ENCODE measurements at places on chromosomes 2 and 18. TPM values are rescaled to one million over a fixed set of nuclear protein-coding genes. Genes with fewer than 3 reads are reported as not detected.

DNA sequence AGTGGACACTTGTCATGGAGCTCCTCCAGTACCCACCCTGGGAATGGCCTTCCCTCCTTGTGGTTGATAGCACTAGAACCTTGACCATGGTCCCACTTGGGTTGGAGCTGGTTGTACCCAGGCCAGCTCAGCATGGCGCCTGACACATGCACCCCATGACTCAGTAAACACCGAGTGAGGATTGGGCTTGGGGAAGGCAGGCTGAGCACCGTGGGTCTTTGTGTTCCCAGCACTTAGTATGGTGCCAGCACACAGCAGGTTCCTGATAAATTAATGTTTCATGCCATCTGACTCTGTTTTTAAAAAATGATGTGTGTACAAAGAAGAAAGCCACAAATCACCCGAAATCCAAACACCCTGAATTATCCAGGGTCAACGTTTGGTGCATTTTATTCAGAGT is 69.8 kb downstream of the CIB4 start:
- H3K36me3 ChIP-seq: no peaks in the 10 kb centered on the region
- H3K4me1 ChIP-seq: no peaks in the 10 kb centered on the region
- H3K27me3 ChIP-seq: peaks cover 13% of the 10 kb centered on the region
- no peak for DNase-seq

DNA sequence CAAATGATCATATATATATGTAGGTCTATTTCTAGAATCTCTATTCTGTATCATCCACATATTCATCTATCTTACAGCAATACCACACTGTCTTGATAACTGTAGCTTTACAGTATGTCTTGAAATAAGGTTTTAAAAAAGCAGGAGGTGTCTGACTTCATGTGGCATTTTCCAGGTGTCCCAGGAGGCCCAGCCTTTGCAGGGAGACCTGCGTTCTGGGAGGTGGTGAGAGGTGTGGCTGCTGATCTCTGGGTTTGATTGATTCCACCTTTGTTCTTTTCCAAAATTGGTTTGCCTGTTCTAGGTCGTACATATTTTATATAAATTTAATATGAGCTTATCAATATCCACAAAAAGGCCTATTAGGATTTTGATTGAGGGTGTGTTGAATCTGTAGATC is 26.6 kb downstream of the DPYSL5 start:
- H3K36me3 ChIP-seq: no peaks in the 10 kb centered on the region
- no peaks in the 10 kb centered on the region for H3K4me1 ChIP-seq
- H3K27me3 ChIP-seq: no peaks in the 10 kb centered on the region
- no peak for DNase-seq

DNA sequence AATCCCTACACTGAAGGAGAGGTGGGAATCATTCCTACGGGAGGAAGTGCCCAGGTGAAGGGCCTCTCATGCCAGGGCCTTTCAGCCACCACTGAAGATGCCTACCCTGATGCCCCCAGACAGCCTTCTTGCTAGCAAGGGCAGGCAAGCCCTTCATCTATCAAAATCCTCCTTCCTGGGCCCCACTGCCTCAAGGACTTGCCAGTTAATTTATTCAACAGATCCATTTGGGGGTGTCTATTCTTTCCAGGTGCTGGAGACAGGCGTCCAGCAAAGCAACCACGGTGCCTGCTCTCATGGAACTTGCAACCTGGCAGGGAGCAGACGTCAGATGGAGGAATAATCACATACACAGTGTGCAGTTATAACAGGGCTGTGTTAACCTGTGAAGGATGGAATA is 95.5 kb downstream of the GYPC start:
- no peaks in the 10 kb centered on the region for H3K36me3 ChIP-seq
- no peaks in the 10 kb centered on the region for H3K27me3 ChIP-seq
- no peak overlapping the region for H3K27ac ChIP-seq

- no peak overlapping the region for H3K27ac ChIP-seq
- no peak for DNase-seq
- H3K4me3 ChIP-seq: no peak overlapping the region
- H3K27me3 ChIP-seq: no peaks in the 10 kb centered on the region
- H3K36me3 ChIP-seq: no peaks in the 10 kb centered on the region
These were observed 295.1 kb upstream of the RAB12 start for GRCh38 chr18:8314124-8314523.

GRCh38 chr2:195642027-195642678 is 14.9 kb upstream of the SLC39A10 start:
- no peak overlapping the region for H3K27ac ChIP-seq
- DNase-seq: no peak
- H3K4me1 ChIP-seq: no peaks in the 10 kb centered on the region
- no peaks in the 10 kb centered on the region for H3K36me3 ChIP-seq
- no peaks in the 10 kb centered on the region for H3K27me3 ChIP-seq
- no peak overlapping the region for H3K4me3 ChIP-seq

GRCh38 chr2:62662554-62662953 is 43.0 kb upstream of the EHBP1 start:
- no peaks in the 10 kb centered on the region for H3K27me3 ChIP-seq
- peaks cover 11% of the 10 kb centered on the region for H3K4me1 ChIP-seq
- no peak overlapping the region for H3K27ac ChIP-seq
- no peak overlapping the region for H3K4me3 ChIP-seq

GRCh38 chr2:8606649-8607550 is 75.0 kb upstream of the ID2 start:
- no peak overlapping the region for H3K4me3 ChIP-seq
- no peaks in the 10 kb centered on the region for H3K4me1 ChIP-seq
- no peaks in the 10 kb centered on the region for H3K36me3 ChIP-seq
- no peak overlapping the region for H3K27ac ChIP-seq
- H3K27me3 ChIP-seq: no peaks in the 10 kb centered on the region
- no peak for DNase-seq

DNA sequence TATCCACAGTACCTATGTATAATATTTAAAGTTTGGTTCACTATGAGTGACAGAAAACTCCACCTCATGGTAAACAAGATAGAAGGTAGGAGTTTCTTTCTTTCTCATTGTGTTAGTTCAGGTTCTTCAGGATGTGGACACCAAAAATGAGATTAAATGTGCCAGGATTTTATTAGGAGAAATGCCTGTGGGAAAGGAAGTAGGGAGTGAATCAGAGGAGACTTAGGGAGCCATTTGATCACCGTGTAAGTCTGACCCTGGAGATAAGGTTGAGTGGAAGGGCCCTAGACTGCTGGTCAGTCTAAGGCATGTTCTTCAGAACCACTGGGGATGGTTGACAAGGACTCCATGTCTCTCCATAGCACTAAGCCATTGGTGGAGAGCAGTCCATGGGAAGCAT is 8.1 kb downstream of the AOX1 start:
- H3K27me3 ChIP-seq: no peaks in the 10 kb centered on the region
- no peaks in the 10 kb centered on the region for H3K4me1 ChIP-seq
- DNase-seq: no peak
- H3K27ac ChIP-seq: no peak overlapping the region

- DNase-seq: no peak
- H3K27me3 ChIP-seq: no peaks in the 10 kb centered on the region
- H3K27ac ChIP-seq: no peak overlapping the region
These were observed 146.7 kb downstream of the PDE1A start for GRCh38 chr2:182280118-182280517.

DNA sequence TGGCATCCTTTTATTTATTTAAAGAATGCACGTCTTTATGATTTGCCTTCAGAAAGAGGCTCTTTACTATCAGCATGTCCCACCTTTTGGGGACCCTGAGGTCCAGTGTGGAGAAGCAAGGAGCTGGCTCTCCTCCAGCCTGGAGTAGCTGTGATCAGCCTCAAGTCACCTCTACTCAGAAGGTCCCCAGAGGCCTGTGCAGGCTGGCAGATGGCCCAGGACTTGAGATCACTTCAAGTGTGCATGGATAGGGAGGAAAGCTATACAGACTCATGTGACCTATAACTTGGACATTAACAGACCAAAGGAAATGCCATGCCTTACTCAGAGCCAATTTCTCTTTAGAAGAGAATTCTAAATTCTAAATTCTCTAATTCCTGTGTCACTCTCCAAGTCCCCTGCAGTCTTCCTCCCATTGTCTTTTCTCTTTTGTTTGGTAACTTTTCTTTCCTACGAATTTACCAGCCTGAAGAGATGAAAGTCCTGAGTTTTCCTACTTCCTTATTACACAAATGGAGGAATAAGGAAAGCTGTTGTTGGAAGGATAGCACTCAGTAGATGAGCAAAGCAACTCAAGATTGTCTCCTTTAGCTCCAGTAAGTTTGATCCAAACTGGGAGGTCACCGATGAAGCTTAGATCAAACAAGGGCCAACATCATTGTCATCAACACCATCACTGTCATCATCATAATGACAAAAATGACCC is 163.9 kb downstream of the GFPT1 start:
- no peak overlapping the region for H3K4me3 ChIP-seq
- H3K27me3 ChIP-seq: no peaks in the 10 kb centered on the region
- DNase-seq: no peak
- H3K36me3 ChIP-seq: no peaks in the 10 kb centered on the region
- H3K27ac ChIP-seq: no peak overlapping the region
- no peaks in the 10 kb centered on the region for H3K4me1 ChIP-seq

DNA sequence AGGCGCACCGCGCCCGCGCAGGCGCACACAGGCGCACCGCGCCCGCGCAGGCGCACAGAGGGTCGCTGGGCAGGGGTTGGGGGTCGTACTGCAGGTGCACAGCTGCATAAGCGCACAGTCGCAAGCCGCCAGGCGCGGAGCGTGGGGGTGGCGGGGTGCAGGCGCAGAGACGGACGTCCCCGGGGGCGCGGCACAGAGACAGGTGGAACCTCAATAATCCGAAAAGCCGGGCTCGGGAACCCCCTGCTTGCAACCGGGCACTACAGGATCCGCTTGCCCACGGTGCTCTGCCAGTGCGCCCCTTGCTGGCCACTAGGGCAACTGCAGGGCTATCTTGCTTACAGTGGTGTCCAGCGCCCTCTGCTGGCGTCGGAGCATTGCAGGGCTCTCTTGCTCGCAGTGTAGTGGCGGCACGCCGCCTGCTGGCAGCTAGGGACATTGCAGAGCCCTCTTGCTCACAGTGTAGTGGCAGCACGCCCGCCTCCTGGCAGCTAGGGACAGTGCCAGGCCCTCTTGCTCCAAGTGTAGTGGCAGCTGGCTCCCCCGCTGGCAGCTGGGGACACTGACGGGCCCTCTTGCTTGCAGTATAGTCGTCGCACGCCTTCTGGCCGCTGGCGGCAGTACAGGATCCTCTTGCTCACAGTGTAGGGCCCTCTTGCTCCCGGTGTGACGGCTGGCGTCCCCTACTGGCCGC is 34.9 kb downstream of the FAM110C start:
- H3K4me3 ChIP-seq: no peak overlapping the region
- no peak overlapping the region for H3K27ac ChIP-seq
- H3K4me1 ChIP-seq: no peaks in the 10 kb centered on the region
- peak; percentile 32 for DNase-seq

Gene AFF3
- 8.2 TPM for total RNA-seq

Gene CTNNA2
- total RNA-seq: 0.16 TPM

Gene PEX13
- total RNA-seq: 25.1 TPM

Gene SKA1
- 0.48 TPM for total RNA-seq

Gene CRYGD
- not detected for total RNA-seq
